Mucosa of descending colon (tissue), 3 donors: ENCODE measurements at places on chromosomes 16 and 17. TPM values are rescaled to one million over a fixed set of nuclear protein-coding genes. Genes with fewer than 3 reads are reported as not detected.

GRCh38 chr16:84237994-84238750 lies 1.6 kb downstream of the KCNG4 start:
- DNase-seq: no peak

DNA sequence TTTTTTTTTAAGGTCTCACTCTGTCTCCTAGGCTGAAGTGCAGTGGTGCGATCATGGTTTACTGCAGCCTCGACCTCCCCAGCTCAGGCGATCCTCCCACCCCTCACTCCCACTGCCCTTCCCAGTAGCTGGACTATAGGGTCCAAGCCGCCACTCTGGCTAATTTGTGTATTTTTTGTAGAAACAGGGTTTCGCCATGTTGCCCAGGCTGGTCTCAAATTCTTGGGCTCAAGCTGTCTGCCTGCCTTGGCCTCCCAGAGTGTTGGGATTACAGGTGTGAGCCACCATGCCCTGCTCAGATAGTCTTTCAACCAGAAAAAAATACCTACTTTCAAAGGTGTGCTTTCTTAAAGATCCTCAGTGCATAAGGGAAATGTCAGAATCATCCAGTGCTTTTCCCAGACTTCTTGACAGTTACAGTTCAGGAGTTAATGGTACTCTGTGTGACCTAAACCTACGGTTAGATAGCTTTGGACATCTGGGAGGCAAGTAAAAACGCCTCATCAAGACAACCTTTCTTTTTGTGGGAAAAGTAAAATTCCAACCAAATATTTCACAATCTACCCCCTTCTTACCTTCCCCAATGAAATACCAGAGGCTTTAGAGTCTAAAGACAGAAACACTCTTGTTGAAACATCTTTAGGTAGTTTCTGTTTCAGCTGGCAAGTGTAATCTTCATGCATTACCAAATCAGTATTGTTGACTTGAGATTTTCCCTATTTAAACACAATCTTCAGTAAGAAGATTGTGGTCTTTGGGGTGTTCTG lies 6.8 kb downstream of the RSPRY1 start:
- DNase-seq: no peak

PSME3IP1 gene
- total RNA-seq: 97.9 TPM

GRCh38 chr16:63890081-63890480 lies 1231.8 kb downstream of the CDH11 start:
- no peak for DNase-seq
